ENCODE measurements at places on chromosomes 6 and 20.

GRCh38 chr6:3334555-3334954, 75.8 kb downstream of the PSMG4 start:
- DNase-seq: no peak

DNA sequence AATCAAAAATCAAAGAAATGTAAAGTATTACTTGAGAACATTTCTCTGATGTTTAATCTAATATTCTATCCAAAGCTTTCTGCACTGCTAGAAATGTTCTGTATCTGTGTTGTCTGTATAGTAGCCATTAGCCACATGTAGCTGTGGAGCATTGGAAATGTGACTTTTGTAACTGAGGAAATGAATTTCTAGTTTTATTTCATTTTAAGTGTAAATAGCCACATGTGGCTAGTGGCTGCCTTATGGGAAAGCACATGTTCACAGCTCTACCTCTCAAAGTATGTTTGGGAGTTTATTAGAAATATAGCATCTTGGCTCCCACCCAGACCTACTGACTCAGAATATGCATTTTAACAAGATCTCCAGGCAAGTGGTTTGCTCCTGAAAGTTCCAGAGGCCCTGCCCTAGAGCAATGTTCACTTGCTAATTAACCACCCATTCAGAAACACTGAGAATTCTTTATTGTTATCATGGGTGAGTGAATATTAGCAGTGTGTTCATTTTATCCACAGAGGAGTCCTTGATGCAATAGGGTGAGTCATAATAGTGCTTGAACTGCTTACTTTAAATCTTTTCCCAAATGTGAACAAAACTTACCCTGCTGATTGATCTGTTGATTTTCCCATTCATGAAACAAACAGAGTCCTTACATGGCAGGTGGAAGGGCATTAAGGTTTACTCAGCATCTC, 282.7 kb downstream of the PLCB1 start:
- peak; percentile 74 for DNase-seq

DNA sequence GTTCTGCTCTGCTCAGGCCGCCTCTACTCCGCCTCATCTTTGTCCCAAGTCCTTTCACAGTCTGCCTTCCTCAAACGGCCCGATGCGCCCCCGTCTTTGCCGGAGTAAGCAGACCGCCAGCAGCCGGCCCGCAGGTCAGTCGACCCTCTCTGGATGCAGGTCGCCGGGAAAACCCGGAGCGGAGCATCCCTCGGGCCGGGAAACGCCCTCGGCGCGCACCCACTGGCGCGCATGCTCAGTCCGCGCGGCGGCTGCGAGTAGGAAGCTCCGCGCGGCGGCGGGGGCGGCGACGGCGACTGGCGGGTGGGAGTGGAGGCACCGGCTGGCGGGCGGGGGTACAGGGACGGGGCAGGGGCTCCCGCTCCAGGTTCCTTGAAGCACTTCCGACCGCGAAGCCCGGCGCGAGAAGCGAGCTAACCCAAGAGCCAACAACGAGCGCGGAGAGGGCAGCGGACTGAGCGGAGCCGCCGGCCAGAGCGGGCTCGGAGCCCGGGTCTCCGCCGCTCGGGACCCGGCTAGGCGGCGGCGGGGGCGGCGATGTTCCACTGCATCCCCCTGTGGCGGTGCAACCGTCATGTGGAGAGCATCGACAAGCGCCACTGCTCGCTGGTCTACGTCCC, at the start of gene LRRC1:
LRRC1 (plus strand) TSS at position 286 of the 620 bp plus-strand sequence; CDS start at position 538, 252 bp downstream.
- DNase-seq: peak; percentile 58

DNA sequence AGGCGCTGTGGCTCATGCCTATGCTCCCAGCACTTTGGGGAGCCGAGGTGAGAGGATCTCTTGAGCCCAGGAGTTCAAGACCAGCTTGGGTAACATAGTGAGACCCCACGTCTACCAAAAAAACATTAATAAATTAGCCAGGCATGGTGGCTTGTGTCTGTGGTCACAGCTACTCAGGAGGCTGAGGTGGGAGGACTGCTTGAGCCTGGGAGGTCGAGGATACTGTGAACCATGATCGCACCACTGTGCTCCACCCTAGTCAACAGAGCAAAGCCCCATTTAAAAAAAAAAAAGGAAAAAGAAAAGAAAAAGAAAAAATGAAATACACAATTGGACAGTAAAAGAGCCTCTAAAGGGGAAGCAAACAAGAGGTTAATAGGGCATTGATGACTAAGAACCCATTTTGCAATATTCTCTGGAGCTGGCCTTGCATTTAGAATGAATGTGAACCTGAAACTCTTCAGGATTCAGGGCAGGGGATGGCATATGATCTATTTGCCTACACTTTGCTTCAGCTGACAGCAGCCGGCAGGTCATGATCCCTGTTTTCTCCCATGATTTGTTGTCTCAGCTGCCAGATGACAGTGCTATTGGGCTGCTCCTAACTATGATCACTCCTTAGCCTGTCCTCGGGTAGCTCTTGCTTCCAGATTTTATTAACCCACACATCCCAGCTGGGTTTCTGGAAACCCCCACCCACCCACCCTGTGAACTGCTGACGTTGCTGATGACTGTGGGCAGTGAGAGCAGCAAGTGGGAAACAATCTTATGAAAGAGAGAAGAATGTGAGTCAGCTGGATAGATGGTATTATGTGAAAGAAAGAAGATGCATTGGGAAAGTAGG, 83.8 kb upstream of the ELOVL5 start:
- no peak for DNase-seq

DNA sequence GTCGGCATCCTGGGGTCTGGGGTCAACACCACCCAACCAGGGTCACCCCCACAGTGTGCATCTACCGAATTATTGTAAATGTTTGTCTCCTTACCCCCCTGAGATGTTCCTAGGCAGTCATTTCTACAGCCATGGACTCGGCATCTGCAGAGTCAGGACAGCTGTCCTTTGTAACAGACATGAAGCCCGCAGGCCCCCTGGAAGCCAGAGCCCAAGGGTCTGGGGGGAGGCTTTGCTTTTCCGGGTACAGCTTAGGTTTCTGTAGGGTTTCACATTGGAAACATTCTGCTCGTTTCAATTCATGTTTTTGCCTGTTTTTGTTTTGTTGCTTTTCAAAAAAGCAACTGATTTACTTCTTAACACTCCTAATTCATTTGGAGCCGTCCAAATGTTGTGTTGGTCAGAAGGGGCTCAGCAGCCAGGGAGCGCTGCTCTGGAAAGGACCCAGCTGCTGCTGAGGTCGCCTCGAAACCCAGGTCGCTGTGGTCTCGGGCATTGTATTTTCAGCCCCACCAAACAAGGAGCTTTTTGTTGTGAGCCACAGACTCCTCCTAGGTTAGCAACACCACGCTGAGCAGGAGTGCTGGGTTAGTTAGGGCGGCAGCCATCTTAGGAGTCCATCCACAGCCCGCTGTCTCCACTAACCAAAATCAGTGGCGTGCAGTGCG, 160.4 kb downstream of the TMEM242 start:
- no peak for DNase-seq

GRCh38 chr6:12507636-12508035, 208.9 kb upstream of the PHACTR1 start:
- DNase-seq: no peak

DNA sequence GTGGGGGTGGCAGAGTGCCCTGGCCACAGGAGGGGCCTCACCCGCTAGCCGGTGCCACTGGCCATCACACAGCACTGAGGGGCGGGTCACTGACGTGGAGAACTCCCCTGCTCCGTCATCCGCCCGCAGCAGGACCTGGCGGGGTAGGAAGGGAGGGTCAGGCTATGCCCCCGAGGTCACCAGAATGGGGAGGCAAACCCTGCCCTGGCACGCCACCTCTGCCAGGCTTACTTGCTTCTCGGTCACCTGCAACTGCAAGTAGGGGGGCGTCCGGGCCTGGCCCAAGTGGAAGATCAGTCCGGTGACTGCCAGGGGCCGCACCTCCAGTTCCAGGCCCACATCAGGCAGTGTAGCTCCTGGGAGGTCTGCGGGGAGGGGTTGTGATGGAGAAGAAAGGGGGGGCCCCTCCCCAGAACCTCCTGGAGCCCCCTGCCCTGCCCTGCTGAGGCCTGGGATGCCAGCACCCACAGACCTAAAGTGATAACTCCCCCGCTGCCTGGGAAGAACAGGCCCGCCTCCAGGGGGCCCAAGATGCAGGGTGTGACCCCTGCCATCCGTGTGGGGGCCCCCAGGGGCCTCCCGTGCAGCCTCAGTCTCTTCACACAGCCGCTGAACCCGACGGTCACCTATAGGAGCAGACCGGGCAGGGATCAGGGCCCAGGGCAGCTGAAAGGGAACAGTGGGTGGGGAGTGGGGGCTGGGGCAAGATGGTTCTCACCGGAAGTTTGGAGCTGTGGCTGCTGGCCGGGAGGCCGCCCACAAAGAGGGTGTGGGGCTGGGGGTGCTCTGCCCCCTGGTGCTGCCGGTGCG, 7.4 kb downstream of the ADRM1 start:
- DNase-seq: no peak

DNA sequence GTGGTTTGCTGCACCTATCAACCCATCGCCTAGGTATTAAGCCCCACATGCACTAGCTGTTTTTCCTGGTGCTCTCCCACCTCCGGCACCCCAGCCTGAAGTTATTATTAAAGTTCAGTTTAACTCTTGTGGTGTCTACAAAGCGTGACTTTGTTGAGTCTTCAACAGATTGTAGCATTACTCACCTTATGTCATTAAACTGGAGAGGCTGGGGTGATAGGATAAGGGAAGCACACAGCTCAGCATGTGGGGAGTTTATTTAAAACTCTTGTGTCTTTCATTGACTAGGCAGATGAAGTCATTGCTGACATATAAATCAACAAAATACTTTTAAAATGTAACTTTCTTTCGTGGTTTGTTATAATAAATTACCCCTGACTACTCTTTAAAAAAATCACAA, 84.7 kb upstream of the GCM1 start:
- DNase-seq: no peak

DNA sequence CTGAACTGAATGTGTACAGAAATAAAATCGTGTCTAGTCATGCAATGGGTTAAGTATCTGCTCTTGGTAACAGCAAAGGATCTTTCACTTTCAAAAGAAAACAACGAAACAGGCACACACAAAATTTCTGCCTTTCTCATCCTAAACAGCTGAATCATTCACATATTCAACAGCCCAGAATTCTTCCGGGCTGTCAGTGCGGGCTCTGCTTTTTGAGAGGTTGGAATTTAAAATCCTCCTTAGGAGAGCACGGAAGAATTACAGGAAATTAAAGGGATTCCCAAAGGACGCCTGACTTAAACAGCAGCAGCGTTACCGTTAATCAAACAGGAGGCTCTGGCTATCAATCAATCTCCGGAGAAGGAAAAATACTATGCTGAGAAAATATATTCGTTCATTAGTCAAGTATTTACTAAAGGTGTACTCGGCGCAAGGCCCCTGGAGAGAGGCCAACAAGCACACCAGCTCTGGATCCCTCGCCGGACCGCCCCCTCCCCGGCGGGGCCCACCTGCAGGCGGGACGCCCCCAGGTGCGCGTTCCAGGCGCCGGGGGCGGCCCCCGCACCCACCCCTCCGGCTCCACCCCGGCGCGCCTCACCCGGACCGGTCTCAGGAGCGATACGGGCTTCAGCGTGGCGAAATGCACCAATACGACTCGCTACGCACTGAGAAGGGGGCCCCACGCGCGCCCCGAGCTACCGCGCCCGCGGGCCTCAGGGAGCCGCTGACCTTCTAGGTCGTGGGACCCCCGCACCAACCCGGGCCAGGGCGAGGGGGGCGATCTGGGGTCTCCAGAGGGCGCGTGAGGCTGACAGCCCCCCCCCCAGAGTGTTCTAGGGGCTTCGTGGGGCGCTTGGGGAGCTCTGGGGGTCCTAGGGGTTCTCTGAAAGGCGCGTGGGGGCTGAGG, 1.0 kb downstream of the NAPB start:
- DNase-seq: no peak

DNA sequence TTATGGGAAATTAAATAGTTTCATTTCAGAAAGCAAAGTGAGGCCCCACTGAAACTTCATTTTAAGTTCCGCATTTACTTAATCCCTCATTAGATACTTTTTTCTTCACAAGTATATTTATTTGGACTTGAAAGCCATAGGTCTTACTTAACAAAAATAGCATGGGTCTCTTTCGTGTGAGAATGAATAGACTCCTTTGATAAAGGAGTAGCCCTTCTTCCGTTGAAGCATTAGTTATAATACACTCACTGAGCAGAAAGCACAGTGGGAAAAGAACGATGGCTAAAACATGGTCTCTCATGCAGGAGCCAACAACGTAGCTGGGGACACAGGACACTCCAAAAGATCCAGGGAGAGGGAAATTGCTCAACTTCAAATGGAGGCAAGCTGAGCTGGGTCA, 130.4 kb downstream of the SLC23A2 start:
- DNase-seq: no peak

- no peak for DNase-seq
Measured at GRCh38 chr6:106104476-106104875, 18.3 kb downstream of the PRDM1 start.

- no peak for DNase-seq
Measured at GRCh38 chr20:36569847-36570429, 3.5 kb upstream of the TGIF2 start.

DNA sequence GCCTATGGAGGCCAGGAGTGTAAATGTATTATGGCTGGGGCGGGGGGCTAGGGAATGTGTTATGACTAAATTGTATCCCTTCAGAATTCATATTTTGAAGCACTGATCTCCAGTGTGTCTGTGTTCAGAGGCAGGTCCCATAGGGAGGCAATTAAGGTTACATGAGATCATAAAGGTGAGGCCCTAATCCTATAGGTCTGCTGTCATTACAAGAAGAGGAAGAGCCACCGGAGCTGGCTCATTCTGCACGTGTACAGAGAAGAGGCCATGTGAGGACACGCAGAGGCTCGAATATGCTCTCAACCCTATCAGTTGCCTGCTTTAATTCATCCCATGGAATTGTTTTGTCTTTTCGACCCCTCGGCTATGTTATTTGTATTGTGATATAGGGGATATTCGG, 76.9 kb downstream of the VTA1 start:
- no peak for DNase-seq

DNA sequence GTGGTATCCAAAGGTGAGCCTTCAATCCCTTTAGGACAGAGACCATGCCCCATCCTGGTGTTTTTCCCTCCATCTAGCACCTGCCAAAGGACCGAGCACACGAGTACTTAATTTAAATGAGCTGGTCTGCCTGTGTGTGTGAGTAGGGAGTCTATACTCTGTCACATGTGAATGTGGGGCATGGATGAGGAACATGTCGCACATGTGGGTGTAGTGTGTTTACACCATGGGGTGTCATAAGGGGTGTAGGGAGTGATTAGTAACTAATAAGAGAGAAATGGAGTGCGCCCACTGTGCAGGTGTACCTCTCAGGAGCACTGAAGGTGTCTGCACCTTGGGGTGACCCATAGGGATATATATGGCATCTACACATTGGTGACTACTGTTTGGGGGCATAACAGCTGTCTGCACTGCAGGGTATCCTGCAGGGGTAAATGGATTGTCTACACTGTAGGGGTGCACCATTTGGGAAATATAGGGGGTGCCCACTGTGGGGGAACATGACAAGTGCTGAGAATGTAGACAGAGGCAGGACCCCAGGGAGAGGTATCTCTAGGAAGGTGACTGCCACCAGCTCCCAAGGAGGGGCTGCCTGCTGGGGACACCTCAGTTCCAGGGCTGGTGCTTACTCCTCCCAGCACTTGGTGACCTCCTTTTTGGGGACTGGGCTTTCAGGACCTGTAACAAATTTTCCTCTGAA, 53.5 kb downstream of the EBF4 start:
- no peak for DNase-seq
